ENCODE measurements at places on chromosomes 5 and 9.

GRCh38 chr5:175690025-175690424, 32.2 kb downstream of the HRH2 start:
- DNase-seq: no peak

- DNase-seq: no peak
Observed at GRCh38 chr5:6261668-6262067, 116.7 kb downstream of the MED10 start.

DNA sequence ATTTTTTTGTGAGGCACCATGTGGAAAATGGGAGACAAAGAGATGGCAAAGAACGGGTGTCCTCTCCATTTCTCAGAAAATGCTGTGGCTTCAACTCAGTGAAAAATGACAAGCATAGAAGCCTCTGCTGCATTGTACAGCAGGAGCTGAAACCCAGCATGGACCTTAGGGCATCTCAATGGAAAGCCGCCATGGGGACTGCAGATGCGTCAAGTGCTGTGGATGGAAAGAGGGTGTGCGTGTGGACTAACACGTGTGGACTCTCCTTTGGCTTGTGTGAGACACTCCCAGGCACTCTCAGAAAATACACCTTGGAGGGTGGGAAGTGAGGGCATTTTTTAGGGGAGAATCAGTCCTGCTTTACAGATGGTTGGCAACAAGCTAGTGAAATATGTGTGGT, 2.2 kb upstream of the GLRX start:
- no peak for DNase-seq

DNA sequence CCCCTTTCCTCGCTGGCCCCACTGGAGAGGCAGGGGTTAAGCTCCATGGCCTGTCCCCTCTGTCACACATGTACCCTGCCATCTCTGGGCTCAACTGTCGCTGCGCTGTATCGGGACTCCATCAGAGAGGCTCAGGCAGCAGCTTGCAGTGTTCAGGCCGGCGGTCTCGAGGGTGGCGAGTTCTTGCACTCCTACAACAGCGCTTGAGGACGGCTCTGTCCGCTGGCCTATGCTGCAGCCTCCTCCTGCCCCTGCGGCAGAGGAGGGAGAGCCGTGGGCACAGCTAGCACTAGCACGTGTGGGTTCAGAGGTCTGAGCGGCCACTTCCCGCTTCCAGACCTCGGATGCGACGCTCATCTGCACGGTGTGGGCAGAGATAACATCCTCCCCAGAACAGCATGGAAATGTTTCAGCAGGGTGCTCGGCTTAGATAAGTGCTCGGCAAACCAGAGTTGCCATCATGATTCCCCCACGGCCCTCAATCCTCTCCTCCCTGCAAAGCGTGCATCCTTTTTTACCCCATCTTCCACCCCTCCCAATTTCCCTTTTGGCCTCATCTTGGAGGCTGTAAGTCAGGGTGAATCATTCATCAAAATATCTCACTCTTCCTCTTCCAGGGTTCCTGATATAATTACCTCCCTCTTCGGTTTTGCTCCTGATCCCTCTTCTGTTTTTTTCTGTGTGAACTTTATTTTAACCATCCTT, 41.9 kb upstream of the FUBP3 start:
- no peak for DNase-seq

GRCh38 chr5:127216898-127217675, 73.5 kb upstream of the MEGF10 start:
- no peak for DNase-seq

- no peak for DNase-seq
Observed at GRCh38 chr5:176180339-176180738, 57.9 kb upstream of the SIMC1 start.

DNA sequence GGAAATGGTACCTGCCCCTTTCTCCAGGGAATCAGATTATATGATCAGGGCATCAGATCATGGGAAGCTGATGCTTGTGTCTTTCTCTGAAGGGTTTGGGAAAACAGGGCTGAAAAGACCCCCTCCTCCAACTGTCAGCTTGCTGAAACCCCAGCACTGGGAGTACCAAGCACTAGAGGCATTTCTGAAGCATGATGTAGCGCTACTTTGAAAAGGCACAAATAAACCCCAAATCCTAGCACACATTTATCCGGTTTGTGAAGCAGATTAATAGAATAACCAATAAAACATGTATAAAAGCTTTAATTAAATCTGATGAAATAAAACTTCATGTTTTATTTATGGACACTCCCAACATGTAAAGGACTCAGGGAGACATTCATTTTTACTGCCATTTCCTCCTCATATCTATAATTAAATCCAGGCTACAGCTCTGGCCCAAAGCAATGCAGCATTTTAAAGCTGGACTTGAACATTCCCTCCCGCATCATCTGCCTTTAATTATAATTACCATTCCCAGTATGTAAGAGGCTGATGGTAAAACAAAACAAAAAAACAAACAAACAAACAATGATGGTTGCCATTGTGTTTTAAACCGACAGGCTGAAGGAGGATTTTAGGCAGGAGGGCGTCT, 298.2 kb upstream of the RFX3 start:
- DNase-seq: no peak

- DNase-seq: peak; percentile 58
Observed at GRCh38 chr5:39780347-39780746, 355.6 kb upstream of the DAB2 start.

DNA sequence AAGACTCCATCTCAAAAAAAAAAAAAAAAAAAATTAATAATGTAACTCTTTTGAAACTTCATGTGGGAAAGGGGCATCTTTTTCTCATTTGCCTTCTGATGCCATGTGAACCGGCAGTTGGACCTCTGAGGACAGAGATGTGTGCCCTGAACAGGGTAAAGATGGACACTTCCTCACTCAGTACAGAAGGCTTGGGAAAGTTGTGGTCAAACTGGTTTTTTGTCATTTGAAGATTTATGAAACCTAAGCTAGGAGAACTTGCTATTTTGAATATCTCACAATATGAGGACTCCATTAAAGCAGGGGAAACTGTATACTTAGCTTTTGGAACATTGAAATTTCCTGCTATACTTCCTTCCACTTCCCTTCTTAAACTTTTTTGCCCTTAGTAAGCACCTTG, 147.5 kb upstream of the ALDH1B1 start:
- DNase-seq: no peak

DNA sequence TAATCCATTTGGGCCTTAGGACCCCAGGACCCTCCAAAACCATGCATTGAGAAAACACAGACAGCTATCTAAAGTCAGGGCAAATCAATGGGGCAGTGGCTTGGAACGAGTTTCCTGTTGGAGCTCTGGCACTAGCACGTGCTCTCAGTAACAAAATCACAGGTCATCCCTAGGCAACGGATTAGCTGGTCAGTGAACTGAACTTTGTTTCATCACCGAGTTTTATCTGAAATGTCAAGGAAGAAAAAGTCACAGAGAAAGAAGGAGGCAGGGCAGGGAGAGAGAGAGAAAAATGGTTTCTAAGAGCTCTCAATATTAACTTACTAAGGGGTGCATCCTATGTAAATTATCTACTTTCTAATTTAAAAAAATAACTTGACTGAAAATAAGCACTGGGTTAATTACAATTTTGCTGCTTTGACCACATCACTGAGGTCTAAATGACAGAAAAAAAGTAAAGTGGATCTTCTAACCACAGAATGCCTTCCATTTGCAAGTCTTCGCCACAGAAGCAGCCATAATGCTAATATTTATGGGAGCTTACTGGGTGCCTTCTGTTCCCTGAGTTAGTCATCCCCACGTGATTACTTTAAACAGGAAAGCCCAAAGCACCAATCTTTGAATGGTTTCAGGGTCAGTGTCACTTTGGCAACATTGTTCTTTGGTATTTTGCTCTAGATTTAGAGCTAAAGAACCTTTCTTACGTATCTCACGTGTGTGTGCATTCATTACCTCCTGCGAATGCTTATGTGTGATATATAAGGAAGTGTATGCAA, 503.9 kb downstream of the RASEF start:
- DNase-seq: no peak

- DNase-seq: peak; percentile 28
Observed at GRCh38 chr5:124660229-124661093, 86.0 kb downstream of the ZNF608 start.

GRCh38 chr5:158899792-158900191, 199.9 kb downstream of the EBF1 start:
- DNase-seq: no peak

GRCh38 chr5:15609076-15609725, 109.2 kb downstream of the FBXL7 start:
- DNase-seq: no peak

- DNase-seq: no peak
Observed at GRCh38 chr9:36559036-36559695, 13.5 kb upstream of the MELK start.

Measured in NCI-H526 (cell line).